ENCODE measurements at places on chromosomes 1 and 21.

GRCh38 chr1:40901886-40902852, 40.0 kb upstream of the CITED4 start:
- peaks cover 19% of the 10 kb centered on the region for H3K4me1 ChIP-seq
- no peaks in the 10 kb centered on the region for H3K36me3 ChIP-seq
- DNase-seq: no peak
- no peaks in the 10 kb centered on the region for H3K27me3 ChIP-seq
- H3K4me3 ChIP-seq: no peak overlapping the region
- H3K27ac ChIP-seq: peak overlapping the region; percentile 2

- H3K4me3 ChIP-seq: no peak overlapping the region
- no peak for DNase-seq
- no peaks in the 10 kb centered on the region for H3K4me1 ChIP-seq
- no peak overlapping the region for H3K27ac ChIP-seq
Observed at GRCh38 chr1:16630661-16631247, 17.4 kb upstream of the NBPF1 start.

DNA sequence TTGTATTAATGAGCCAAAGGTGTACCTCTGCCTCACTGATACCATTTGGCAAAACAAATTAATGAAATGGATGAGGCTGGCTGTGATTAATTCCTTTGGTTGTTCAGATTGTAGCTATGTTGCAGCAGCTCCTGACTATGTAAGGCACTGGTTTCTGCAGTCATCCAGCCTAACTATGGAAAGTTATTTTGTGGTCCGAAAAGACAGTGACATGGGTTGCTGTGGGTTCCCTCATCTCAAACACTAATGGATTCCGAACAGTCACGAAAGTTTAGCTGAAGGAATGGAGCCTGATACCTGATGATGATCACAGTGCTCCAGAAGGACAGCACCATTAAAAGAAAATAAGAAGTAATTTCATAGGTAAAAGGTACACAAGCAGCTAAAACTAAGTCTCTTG, 42.6 kb downstream of the WASF2 start:
- no peak overlapping the region for H3K4me3 ChIP-seq
- H3K36me3 ChIP-seq: peaks cover 5% of the 10 kb centered on the region
- no peak for DNase-seq
- H3K27me3 ChIP-seq: no peaks in the 10 kb centered on the region

DNA sequence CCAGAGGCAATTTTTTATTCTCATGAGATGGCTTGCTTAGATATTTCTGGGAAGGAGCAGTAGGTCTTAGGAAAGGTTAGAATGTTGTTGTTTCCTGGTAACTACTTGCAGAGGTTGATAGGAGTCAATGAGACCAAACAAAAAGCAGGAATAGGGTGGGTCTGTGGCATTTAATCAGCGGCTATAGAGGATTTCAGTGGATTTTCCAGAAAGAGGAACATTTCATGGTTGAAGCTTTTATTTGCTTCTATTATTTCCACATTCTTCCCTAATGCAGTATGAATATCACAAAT, 111.3 kb upstream of the PALMD start:
- no peaks in the 10 kb centered on the region for H3K4me1 ChIP-seq
- no peak for DNase-seq
- no peak overlapping the region for H3K27ac ChIP-seq

DNA sequence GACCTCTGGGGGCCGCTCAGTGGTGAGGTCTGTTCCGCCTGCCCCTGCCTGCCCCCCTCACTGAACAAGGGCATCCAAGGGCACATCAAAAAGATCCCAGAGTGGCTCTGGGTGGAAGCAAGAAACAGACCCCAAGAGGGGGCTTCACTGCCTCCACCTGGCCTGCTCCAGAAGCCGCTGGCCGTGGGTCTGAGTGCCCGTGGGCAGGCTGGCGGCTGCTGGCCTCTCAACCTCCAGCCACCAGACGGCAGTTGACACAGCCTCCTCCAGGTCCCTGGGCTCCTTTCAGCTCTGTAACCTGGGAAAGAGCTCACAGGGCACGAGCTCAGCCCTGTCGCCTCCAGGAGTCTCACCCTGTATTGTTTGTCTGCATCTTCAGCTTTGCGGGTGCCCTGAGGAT, 56.3 kb downstream of the SLX9 start:
- no peaks in the 10 kb centered on the region for H3K27me3 ChIP-seq
- DNase-seq: no peak
- H3K27ac ChIP-seq: no peak overlapping the region

- no peak overlapping the region for H3K27ac ChIP-seq
- H3K4me3 ChIP-seq: no peak overlapping the region
- H3K36me3 ChIP-seq: no peaks in the 10 kb centered on the region
- H3K27me3 ChIP-seq: no peaks in the 10 kb centered on the region
- DNase-seq: no peak
- no peaks in the 10 kb centered on the region for H3K4me1 ChIP-seq
Observed at GRCh38 chr1:32404946-32405345, 10.7 kb upstream of the BSDC1 start.

DNA sequence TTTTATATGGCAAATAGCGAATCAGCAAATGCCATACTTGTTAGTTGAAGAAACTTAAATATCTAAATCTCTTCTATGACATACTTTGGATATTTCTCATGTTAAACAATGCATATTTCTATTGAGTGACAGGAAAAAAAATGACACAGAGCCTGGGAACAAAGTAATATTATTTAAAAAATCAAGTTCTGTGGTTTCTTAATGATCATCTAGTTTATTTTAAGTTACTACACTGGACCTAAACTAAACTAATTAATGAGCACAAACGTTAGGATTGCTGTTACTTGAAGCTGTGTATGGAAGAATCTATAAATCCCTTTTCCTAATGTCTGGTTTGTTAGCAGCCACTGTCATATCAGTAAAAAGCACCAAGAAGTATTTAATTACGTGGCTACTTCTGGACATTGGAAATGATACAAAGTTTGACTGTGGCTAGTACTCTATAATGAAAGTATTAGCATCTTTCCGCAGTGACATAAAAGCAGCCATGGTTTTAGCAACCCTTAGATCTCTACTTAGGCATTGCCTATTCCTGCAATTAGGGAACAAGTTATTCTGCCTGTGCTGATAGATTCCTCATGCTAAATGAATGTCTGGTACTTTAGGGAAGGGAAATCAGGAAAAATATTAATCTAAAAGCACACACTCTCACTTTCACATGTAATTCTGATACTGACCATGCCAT, 981.7 kb upstream of the B3GALT2 start:
- H3K4me3 ChIP-seq: no peak overlapping the region
- no peaks in the 10 kb centered on the region for H3K36me3 ChIP-seq

DNA sequence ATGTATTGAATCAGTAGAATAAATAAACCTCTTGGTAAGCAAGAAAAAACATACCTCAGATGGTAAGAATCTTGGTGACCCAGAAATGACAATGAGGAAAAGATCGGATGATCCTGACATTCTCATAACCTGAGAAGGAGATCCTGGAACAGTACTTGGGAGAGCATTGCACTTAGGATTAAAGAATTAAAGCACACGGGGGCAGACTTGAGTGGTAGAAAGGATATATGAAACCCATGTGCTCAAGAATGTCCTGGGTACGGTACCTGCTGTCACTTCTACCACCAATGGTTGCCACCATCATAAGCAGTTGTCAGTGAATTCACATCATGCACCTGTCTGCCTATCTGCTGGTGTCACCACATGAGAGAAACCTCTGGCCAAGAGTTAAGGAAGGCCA, 108.9 kb upstream of the GJB5 start:
- no peak for DNase-seq
- H3K36me3 ChIP-seq: no peaks in the 10 kb centered on the region
- H3K4me1 ChIP-seq: no peaks in the 10 kb centered on the region

GRCh38 chr1:117275055-117275454, 64.3 kb upstream of the VTCN1 start:
- no peak for DNase-seq
- no peaks in the 10 kb centered on the region for H3K36me3 ChIP-seq
- no peaks in the 10 kb centered on the region for H3K4me1 ChIP-seq
- no peak overlapping the region for H3K4me3 ChIP-seq
- H3K27me3 ChIP-seq: no peaks in the 10 kb centered on the region

GRCh38 chr1:104259481-104259880, 509.8 kb downstream of the AMY1C start:
- H3K4me3 ChIP-seq: no peak overlapping the region
- no peak for DNase-seq
- no peaks in the 10 kb centered on the region for H3K4me1 ChIP-seq
- H3K27ac ChIP-seq: no peak overlapping the region
- H3K36me3 ChIP-seq: no peaks in the 10 kb centered on the region

- no peak overlapping the region for H3K4me3 ChIP-seq
- no peaks in the 10 kb centered on the region for H3K36me3 ChIP-seq
- DNase-seq: no peak
- peaks cover 21% of the 10 kb centered on the region for H3K4me1 ChIP-seq
- peaks cover 64% of the 10 kb centered on the region for H3K27me3 ChIP-seq
Observed at GRCh38 chr21:36695283-36695634, 3.7 kb upstream of the SIM2 start.

DNA sequence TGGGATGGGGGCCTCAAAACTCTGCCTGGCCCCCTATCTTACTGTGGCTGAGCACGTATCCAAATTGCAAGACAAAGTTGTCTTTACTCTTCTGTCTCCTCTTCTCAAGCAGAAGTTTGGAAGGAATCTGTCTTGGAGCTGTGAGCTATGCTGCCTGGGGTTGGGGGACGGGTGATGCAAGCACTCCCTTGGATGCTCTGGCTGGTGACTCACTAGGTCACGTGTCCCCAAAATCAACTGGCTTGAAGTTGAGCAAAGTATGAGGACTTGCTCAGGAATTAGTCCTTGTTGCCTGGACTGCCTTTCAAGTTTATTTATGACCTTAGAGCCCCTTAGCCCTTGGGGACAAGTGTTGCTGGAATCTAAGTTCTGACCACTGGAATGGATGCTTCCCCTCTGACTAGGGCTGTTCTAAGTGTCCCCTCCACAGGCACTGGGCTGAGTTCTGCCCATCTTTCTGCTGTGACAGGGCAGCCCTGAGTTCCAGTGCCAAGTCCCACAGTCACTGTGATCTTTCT, 269.5 kb downstream of the HHAT start:
- H3K27ac ChIP-seq: peak overlapping the region; percentile 88
- DNase-seq: peak; percentile 21
- H3K36me3 ChIP-seq: no peaks in the 10 kb centered on the region
- H3K27me3 ChIP-seq: no peaks in the 10 kb centered on the region

DNA sequence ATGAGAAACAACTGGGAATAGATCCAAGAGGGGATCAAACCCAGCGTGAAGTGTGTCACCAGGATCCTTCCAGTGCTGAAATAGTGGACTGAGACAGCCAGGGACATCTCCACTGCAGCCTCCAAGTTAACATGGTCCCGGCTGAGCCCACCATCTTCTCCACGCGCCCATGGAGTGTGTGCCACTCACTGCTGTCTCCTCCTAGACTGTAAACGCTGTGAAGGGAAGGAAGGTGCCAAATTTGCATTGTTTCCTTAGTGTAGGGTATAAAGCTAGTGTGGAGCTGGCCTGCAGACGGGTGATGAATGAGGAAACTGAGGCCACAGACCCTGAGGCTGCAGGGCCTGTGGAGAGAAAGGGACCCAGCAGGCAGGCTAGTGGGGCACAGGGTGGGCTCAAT, 183.6 kb downstream of the FOXD2 start:
- no peaks in the 10 kb centered on the region for H3K36me3 ChIP-seq
- DNase-seq: no peak
- H3K27ac ChIP-seq: no peak overlapping the region
- H3K4me3 ChIP-seq: no peak overlapping the region

- DNase-seq: peak; percentile 45
Observed at GRCh38 chr1:108830119-108831008, 26.5 kb downstream of the AKNAD1 start.

DNA sequence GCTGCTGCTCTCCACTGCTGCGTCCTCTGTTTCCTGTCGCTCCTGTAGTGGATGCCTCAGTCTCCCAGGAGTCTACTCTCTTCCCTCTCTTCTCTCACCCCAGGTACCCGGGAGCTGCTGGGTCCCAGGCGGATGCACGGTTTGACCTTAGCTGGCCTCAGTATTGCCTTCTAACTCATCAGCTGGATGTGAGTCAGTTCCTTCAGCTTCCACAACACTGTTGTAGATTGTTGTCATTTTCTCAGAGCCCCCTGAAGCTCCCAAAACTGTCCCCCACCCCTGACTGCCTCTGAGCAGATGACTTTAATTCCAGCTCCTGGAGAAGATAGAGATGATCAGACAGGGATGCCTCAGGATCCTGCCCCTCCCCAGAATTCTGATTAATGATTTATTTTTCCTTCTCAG, 7.2 kb downstream of the CNIH3 start:
- no peak overlapping the region for H3K27ac ChIP-seq
- no peak overlapping the region for H3K4me3 ChIP-seq
- H3K27me3 ChIP-seq: no peaks in the 10 kb centered on the region
- no peaks in the 10 kb centered on the region for H3K36me3 ChIP-seq
- H3K4me1 ChIP-seq: no peaks in the 10 kb centered on the region
- no peak for DNase-seq

DNA sequence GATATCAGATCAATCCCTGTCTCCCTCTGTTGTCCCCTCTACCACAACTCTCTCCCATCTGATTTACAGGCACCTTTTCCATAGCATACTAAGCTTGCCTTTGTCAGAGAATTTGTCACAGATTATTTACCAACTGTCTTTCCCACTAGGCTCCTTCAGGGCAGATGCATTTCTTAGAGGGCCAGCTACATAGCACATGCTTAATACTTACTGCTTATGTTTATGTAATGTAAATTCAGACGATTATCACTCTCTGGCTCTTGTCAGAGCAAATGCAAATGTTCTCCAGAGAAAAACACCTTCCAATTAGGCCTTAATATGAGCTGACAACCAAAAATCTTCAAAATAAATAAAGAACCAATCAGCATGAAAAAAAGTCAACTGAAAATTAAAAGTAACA, 15.3 kb upstream of the RABGGTB start:
- no peaks in the 10 kb centered on the region for H3K27me3 ChIP-seq
- H3K27ac ChIP-seq: no peak overlapping the region
- H3K4me3 ChIP-seq: no peak overlapping the region
- DNase-seq: no peak
- no peaks in the 10 kb centered on the region for H3K36me3 ChIP-seq
- peaks cover 8% of the 10 kb centered on the region for H3K4me1 ChIP-seq

DNA sequence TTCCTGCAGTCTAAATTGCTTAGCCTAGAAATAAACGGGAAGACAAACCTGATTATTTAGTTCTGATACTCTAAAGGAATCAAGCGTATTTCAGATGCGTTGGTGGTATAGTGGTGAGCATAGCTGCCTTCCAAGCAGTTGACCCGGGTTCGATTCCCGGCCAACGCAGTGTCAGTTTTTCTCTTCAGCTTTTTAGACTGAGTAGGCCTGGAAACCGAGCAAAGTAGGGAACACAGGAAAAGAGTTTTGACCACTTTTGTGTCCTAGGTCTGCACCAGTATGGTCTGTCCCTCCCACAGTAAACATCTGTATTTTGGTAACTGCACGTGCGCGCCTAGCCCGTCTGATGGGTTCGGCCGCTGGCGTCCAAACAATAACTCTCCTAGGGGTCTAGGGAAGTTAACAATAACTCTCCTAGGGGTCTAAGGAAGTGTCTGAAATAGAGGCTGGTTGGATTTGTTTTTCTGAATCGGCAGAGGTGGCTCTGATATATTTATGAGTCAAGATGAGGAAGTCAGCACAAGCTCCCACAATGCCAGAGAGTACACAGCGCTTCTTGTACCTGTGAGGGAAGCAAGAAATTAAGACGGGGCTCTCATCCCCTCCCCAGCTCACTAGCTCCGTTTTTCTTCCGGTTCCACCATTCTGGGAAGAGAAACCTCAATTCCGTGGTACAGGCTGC, 15.6 kb upstream of the HJV start:
- H3K4me3 ChIP-seq: peak overlapping the region; percentile 75
- H3K27me3 ChIP-seq: no peaks in the 10 kb centered on the region
- H3K36me3 ChIP-seq: no peaks in the 10 kb centered on the region
- peak; percentile 36 for DNase-seq
